ENCODE measurements at places on chromosomes 2 and 18.

DNA sequence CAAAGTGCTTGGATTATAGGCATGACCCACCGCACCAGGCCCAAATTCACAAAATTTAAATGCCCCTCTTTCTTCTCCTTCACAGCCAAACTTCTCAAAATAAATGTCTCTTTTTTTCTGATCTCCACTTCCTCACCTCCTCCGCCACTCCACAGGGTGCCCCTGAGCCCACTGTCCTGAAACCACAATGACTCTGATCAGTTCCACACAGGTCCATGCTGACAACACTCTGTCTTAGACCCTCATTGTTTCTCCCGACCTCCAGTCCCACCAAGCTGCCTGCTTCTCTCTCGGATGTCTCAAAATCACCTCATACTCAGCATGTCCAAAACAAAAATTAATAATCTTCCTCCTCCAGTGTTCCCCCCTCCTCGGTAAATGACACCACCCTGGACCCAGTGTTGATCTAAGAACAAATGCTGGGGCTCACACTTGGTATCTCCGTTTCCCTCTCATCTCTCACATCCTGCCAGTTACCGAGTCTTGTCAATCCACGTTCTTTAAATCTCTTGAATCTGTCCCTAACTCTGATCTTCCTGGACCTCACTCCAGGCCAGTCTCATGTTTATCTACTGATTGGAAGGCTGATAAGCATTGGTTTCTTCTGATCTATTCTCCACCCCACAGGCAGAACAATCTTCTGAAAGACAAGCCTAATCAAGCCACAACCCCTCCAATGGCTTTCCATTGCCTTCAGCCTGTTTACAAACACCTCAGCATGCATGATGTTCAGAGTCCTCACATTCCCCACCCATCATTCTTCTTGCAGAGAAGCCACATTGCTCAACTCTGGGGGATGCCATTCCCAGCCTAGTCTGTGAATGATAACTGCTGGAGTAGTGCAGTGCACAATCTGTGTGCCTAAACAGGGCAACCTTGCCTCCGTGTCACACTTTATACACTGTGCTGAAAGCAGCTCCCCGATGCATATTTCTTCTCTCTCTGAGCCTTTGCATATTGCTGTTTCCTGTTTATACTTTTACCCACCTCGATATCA is 12.4 kb upstream of the ANKRD44 start:
- no peak for DNase-seq

DNA sequence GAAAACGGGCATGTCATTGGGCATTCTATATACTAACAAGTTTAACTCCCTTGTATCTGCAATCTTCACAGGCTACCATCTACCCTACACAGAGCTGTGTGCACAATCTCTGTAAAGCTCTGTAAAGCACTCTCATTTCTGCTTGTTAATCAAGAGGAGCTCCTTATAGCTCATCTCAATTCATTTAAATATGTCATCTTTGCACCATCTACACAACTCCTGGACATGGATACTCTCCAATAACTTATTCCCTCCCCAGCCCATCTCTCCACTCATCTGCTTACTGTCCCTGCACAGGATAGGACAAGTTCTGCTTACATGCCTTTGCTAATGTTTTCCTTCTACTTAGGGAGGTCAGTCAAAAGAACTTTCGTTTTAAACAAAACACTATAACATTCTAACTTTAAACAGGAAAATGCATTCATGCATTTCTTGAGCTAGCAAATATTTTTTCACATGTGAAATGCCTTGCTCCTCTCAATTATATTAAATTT is 61.4 kb downstream of the DPP4 start:
- DNase-seq = no peak

DNA sequence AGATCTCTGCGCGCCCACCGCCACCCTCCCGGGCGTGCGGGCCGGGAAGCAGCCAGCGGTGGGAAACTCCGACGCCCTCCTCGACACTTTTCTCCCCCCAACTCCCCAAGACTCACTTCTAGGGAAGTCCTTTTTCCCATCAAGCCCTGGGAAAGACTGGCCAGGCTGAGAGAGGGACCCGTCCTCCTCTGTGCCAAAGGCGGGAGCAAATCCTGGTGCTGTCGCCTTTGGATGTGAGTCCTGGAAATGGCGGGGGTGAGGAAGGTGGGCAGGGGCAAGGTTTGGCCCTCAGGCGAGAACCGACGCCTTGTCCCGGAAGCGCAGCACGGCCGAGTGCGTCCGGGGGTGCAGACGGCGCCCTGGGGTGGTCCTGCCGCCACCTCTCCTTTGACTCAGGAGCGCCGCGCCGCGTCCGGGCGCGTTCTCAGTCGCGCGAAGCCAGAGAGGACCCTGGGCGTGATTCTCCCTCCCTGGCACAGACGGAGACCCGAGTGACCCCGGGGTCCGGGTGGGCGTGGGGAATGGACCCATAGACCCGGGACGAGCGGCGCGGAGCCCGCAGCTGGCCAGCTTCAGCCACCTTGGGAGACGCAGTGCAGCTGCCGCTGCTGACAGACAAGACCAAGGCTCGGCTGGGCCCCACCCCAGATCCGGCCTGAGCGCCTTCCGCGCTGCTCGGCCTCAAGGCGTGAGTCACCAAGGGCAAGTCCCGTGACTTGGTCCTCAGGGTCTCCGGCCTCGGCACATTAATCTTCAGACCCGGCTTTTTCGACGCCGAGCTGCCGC is 3.5 kb upstream of the LBX2 start:
- DNase-seq = no peak

- DNase-seq = no peak
Observed at GRCh38 chr18:75183524-75183923, 25.4 kb downstream of the PTGR3 start.

DNA sequence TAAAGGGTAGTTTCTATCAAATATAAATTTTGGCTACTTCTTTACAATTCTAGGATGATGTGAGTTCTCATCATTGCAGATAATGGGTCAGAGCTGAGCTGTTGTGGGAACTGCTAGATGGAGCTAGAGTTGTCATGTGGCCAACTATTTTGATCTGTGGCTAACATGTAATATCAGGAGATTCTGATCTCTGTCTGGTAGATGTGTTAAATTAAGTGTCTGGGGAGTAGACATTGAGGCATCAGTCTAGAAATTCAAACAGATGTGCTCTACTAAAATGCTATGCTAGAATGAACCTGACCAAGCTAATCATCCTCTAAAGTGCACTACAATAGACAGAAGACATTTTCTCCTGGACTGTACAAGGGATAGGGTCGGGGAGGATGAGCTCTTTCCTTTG is 30.3 kb upstream of the DARS1 start:
- no peak for DNase-seq

DNA sequence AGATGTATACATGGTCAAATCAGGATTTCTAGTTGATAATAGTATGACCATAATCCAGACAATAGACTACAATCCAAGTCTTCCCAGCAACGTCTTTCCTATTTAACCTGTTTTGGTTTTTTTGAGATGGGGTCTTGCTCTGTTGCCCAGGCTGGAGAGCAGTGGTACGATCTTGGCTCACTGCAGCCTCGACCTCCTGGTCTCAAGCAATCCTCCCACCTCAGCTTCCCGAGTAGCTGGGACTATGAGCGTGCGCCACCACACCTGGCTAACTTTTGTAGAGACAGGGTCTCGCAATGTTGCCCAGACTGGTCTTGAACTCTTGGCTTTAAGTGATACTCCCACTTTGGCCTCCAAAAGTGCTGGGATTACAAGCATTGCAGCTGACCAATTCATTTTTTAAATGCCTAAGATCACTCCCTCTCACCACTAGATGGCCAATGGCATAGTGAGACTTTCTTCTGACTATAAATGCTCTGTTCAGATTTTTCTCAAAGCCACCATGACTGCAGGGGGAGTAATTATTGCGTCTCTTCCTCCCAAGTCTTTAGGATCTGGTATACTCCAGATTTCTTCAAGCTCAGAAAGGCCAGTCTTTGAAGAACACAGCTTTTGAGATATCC is 47.6 kb downstream of the HNRNPLL start:
- no peak for DNase-seq

- no peak for DNase-seq
Observed at GRCh38 chr2:113872201-113872600, 17.7 kb upstream of the ACTR3 start.

DNA sequence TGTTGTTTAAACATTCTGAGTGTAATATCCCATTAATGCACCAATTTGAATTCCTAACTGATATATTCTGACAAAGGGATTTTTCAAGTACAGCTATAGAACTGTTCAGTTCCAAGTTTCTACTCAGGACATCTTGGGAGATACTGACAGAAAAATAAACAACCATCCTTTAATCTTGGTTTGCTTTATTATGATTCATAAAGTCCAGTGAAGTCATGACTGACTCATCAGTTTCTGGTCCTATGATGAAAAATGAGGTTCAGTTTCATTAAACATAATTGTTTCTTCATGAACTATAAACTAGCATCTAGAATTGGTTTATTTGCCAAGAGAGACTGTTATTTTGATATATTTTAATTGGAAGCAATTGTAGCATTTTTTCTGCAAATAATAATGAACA is 896.2 kb downstream of the CCDC85A start:
- DNase-seq = no peak

- DNase-seq = no peak
Observed at GRCh38 chr2:85319796-85320195, 8.0 kb downstream of the TGOLN2 start.

GRCh38 chr2:128281852-128282245 is 36.8 kb downstream of the HS6ST1 start:
- no peak for DNase-seq

GRCh38 chr2:3617198-3617890 is 22.4 kb downstream of the COLEC11 start:
- DNase-seq = no peak

DNA sequence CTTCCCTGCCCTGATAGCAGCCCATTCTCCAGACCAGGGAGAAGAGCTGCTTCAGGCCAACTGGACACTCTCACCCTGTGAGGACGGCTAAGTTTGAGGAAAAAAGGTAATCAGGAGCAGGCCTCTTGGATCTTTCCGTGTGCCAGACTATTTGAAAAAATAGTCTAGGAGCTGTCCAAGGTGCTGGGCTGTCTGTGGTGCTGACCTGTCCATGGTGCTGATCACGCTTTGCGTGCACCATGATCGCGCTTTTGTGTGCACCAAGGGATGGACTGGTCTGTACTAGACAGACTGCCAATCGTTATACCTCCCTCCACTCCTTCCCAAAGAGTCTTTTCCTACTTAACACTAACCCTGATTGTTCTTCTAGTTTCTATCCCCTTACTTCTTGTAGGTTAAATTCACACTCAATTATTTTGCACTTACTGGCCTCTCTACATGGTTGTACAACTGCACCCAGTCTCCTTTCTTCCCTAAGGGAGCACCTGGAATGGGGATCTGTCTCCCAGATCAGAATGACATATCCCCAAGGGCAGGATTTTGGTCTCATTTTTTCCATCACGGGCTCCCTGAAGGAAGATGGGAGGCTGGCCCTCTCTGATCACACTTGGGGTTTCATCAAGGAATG is 295.4 kb downstream of the CELF4 start:
- DNase-seq = no peak

- no peak for DNase-seq
Observed at GRCh38 chr18:42659187-42659586, 456.3 kb downstream of the RIT2 start.

DNA sequence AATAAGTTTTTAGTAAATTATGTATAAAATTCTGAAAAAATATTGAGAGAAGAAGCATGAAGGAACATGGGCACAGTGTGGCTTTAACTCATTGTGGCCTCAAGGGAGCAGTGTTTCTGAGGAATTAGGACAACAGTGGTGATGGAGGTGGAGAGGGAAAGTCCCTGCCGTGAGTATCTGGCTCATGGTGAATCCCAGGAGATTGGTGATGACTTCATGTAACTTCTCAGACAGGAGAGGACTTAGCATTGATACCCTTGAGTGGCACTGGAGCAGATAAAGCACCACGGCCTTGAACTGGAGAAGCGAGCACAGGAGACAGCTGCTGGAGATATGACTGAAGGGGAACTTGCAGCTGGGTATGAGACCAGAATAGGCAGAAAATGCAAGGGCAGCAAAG is 35.0 kb upstream of the LRP1B start:
- peak; percentile 70 for DNase-seq

- DNase-seq = no peak
Observed at GRCh38 chr2:50260886-50261285, 771.0 kb downstream of the NRXN1 start.

DNA sequence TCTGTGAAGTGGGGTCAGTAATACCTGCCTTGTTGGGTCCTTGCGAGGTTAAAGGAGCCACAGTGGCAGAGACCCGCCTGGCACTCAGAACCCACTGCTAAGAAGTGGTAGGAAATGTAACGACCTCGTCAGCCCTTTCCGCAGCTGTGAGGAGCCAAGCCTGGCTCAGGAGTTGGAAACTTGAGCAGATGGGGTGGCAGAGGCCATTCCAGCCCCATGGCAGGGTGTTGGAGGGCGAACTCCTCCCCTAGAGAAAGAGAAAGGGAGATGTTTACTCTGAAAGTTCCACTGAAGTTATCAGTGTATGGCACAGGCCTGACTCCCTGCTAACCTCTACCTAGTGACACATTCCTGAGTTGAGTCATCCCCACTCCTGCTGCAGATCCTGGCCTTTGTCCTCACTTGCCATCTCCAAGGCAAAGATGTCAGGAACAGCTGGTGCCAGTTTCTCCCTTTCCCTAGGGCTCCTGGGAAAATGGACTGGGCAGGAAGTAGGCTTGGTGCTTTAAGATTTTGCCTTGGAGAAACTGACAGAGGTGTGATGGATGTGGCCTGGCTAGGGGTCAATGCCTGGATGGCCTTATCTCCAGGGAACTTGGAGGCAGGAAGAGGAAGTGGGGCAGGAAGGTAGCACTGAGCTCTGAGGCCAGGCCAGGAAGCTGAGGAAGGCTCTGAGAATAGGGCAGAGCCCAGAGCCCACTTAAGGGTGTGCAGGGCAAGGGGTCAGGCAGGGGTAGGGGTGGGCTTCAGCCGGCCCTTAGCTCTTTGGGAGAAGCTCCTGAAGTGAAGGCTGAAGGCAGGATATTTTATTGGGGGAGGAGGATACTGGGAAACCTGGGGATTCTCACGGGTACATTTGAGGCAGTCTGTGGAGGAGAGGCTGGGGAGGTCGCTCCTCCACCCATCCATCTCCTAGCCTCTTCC is 888 bp downstream of the VAMP5 start:
- no peak for DNase-seq

DNA sequence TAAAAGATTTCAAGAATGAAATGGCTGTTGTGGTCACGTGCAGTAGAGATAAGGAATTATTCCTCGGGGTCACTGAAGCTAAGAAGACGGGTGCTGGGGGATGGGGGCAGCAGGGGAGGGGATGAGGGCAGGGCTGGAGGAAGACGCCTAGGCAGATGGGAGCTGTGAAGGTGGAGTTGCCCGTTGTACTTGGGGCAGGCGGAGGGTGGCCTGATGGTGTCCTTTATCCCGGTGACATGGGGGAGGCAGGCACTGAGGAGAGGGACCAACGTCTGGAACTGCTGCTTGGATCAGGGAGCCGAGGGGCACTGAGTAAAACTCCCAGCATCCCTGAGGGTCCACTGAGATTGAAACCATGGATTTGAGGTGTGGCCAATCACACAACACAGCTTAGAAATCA is 64.9 kb downstream of the ZCCHC2 start:
- DNase-seq = no peak
